ENCODE measurements at places on chromosomes 16 and 17.

- DNase-seq = no peak
Observed at GRCh38 chr17:82709024-82709675, 7.4 kb upstream of the FN3KRP start.

GRCh38 chr17:68199837-68200688 is 47.8 kb upstream of the AMZ2 start:
- DNase-seq = peak; percentile 57

DNA sequence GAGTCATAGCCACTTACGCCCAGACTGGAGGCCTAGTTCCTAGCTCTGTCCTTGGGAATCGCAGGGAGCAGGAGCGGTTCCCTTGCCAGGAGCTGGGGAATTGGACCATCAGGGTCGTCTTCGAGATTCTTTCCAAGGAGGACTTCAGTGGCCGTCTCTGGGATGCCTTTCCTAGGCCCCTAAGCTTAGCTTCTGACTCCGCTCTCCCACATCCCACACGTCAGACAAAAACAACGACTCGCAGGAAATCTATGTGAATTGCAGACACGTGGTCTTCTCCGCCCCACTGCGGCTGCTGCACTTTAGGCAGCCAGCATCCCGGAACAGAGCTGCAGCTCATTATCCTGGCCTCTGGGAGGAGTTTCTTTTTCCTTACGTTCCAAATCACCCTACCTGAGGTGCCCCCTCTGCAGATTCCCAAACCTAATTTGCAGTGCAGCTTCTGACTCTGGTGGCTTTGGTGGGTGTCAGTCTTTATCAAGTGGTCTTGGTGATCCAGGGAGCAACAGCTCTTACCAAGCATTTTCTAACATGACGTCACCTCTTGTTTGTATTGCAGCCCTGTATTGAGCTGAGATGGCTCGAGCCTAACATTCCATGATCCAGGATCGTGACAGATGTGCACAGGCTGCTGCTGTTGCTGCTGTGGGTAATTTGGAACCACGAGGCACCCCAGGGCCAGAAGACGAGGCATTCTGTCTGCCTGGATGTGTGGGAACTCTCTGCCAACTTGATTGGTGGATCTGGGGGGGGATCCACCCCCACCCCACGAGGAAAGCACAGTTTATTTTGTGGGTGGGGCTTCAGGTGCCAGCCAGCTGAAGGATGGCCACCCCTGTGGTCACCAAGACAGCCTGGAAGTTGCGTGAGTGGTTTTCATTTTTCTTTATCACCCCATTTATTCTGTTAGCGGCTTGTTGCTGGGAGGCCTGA is 1.1 kb downstream of the KATNB1 start:
- peak; percentile 69 for DNase-seq

DNA sequence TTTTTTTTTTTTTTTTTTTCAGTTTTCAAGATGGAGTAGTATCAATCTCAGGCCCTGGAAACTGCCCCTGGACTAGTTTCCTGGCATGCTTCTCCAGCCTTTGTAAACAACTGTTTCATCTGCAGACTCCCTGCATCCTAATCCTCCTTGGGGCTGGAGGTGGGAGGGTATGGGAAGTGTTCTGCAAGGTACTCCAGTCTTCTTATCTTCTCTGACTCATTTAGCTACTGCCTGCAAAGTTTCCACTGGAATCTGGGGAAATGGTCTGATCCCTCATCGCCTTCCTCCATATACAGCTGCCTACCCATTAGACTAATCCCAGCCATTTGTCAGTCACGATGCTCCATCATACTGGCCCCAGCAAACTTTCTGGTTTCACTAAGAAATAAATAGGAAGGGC is 21.5 kb downstream of the COPZ2 start:
- DNase-seq = no peak

- DNase-seq = no peak
Observed at GRCh38 chr16:86367291-86368072, 142.8 kb upstream of the FOXF1 start.

DNA sequence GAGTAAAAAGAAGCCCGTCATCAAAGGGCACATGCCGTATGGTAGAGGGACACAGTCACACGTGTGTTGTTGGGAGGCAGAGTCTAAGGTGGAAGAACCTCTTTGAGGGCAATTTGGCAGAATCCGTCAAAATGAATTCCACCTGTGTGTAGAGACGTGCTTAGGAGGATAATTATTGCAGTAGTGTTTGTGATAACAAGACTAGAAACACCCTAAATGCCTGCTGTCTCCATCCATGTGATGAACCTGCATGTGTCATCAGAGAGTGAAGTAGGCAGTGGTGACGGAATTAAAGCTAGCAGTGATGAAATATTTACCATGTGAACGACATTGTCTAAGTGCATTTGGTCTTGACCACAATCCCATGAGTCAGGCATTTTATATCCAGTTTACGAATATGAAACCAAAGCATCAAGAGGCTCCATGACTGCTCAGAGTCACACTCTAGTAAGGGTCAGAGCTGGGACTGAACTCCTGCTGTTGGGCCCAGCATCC is 61.3 kb upstream of the ADORA2B start:
- no peak for DNase-seq

- no peak for DNase-seq
Observed at GRCh38 chr17:60514053-60514452, 12.0 kb downstream of the APPBP2 start.

- no peak for DNase-seq
Observed at GRCh38 chr17:79339321-79339720, 264.7 kb downstream of the ENGASE start.

GRCh38 chr17:75950855-75951554 is 10.2 kb upstream of the FBF1 start:
- no peak for DNase-seq

DNA sequence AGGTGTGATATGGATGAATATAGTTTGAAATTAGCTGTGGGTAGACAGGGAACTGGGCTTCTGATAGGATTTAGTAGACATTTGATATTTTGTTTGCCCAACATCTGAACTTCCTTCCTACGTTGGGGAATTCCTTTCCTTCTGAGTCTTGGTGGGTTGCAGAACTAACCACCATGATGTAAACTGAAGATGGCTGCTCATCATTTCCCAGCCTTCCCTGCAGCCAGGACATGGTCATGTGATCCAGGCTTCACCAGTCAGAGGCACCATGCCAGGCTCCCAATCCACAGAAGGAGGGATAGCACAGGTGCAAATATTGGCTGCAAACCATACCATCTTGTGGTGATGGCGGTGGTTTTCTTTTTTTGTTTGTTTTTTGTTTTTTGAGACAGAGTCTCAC is 57.4 kb downstream of the EMP2 start:
- no peak for DNase-seq

GRCh38 chr17:68910251-68910705 is 44.9 kb downstream of the ABCA8 start:
- DNase-seq = no peak

DNA sequence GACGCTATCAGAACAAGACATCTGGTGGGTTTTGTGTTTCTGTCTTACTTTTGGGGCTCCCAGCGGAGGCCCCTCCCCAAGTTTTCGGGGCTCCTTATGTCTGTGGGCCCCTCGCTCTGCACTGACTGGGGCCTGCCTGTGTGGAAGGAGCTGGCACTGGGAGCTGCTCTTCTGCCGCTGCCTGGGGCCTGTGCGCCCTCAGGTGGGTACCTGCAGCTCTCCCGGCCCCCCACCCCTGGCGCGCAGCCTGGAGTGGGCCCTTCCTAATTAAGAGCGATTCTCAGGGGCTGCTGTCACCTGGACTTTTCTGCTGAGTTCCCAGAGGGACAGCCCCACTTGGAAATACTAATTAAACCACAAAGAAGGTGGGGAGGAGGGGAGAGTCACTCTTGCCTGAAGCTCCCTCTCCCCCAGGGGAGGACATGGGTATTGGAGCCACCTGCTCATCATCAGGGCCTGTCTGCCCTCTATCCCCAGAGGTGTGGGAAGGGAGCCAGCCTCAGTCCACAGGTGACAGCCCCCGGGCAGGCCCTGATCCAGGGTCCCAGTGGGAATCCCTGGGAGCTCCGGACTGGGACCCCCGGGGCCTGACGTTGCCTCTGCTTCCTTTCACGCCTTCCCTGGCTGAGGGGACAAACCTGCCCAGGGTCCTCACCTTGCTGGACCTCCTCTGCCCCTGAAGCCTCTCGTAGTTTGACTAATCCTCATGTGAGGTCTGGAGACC is 36.5 kb downstream of the GSE1 start:
- peak; percentile 35 for DNase-seq

GRCh38 chr16:22296225-22297113 is 740 bp upstream of the POLR3E start:
- DNase-seq = peak; percentile 8

- no peak for DNase-seq
Observed at GRCh38 chr16:27698266-27698665, 148.3 kb downstream of the KATNIP start.

GRCh38 chr16:23642246-23642774 is 1.0 kb downstream of the DCTN5 start:
- DNase-seq = no peak

- DNase-seq = no peak
Observed at GRCh38 chr17:71849783-71850768, 270.7 kb upstream of the SOX9 start.

GRCh38 chr17:45305530-45306087 is 11.2 kb downstream of the MAP3K14 start:
- no peak for DNase-seq

- no peak for DNase-seq
Observed at GRCh38 chr17:1454541-1454940, 1.5 kb downstream of the CRK start.

DNA sequence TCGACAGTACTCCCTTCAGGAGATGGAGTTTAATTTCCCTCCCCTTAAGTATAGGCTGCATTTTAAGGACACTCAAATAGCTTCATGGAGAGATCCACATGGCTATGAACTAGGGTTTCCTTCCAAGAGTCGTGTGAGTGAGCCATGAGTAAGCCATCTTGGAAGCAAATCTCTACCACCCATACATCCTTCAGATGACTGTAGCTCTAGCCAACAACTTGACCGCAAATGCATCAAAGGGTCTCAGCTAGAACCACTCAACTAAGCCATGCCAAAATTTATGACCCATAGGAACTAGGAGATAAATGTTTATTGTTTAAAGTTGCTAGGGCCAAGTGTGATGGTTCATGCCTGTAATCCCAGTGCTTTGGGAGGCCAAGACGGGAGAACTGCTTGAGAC is 43.4 kb downstream of the METTL16 start:
- no peak for DNase-seq

DNA sequence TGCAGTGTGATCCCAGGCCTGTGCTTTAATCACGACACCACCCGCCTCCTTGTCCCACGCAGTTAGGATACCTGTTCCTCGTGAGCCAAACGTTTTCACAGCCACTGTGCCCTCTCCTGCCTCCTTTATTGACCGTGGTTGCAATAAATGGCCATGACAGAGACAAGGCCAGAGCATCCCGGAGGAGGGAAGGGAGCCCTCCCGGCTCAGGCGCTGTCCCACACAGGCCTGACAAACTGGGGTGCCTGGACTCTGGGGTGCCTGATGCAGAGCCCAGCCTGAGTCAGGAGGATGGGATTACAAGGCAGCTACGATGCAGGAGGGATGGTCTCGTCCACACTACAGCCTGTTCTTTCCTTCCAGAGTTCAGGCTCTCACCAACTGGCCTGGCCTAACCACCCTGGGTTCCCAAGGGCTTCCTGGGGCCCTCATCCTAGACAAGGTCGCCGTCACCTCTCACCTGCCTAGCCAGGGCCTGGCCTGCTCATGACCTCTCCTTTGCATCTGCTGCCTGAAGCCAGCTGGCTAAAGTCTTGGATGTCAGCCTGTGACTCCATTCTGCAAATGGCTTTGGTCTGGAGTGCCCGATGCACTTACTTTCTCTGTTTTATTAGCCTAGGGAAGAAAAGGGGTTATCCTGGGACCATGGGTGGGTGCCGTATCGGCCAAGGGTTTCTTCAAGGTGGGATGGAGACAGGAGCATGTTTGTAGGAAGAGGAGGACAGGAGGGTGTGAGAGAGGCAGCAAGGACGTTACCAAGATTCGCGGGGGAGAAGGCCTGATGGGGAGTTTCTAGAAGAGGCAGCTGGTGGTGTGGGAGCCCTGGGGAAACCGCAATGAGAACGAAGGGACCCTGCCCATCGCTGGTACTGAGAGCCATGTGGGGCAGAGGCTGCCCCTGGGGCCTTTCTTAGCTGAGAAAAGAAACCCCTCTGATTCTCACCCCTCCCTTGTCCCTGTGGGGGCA is 234.3 kb upstream of the TNRC6C start:
- DNase-seq = peak; percentile 29

GRCh38 chr16:87958632-87959031 is 7.4 kb downstream of the BANP start:
- no peak for DNase-seq

- DNase-seq = no peak
Observed at GRCh38 chr17:3678821-3679530, 10.4 kb downstream of the EMC6 start.

DNA sequence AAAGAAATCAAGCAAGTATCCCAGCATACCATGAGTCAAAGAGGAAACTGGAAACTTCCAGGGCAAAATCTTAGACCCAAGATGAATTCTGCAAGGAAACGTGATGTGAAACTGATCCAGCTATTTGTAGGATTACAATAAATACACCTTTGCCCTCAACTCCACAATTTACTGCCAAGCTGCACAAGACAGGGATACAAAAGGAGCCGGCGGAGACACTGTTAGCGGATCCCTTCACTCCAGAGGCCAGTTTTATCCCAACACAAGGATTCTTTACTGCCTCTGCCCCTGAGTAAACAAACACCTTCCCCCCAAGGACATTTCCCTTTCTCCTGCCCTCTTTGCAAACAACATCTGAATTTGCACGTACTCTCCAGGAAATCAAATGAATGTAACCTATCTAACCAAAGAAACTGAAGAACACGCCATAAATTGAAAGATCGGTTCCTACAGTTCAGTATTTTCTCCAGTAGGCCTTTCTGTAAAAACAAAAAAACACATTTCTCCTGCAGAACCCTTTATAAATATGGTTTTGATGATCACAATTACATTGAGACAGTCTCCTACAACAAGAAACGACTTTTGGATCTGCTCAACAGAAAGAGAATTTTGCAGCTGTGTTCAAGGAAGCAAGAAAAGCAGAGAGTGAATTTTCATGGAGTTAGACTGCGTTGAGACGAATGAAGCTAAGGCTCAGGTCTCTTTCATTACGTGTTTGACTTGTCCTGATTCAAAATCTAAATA is 1.4 kb upstream of the CBX2 start:
- peak; percentile 49 for DNase-seq
